Activated T-helper 1 cell treated with Interleukin-2 at 50 U/mL for 16 hours (primary cell): ENCODE measurements at places on chromosomes 13 and 19.

GRCh38 chr13:20389696-20390525 lies 135.7 kb downstream of the CRYL1 start:
- DNase-seq = no peak

DNA sequence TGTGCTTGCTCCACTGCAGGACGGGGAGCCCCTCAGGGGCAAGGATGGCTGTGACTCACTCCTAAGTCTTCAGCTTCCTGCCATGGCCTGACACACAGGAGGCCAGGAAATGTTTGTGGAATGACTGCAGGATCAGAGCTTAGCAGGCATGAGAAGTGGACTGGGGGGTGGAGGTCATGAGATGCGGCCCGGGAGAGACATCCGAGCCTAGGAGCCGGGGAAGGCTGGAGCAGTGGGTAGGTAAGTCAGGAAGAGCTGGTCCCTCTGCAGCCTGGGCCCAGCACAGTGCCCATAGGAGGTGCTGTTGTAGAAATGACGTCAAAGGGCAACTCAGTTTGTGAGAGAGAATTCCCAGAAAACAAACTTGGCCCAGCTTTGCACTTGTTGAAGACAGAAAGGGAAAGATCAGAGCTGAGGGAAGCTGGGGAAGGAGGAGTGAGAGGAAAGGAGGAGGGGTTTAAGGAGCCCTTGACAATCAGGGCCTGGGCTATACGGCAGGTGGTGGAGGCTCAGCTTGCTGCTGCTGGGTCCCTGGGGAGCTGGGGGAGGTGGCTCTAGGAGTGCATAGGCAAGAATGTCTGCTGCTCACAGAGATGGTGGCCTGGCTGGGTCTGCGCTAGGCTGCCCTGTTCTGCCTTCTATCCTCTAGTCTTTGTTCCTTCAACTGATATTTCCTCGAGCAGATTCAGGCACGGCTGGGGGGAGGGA lies 18.5 kb downstream of the POU2F2 start:
- no peak for DNase-seq

- no peak for DNase-seq
These were observed 140.3 kb upstream of the SOX1 start for GRCh38 chr13:111926501-111927180.

DNA sequence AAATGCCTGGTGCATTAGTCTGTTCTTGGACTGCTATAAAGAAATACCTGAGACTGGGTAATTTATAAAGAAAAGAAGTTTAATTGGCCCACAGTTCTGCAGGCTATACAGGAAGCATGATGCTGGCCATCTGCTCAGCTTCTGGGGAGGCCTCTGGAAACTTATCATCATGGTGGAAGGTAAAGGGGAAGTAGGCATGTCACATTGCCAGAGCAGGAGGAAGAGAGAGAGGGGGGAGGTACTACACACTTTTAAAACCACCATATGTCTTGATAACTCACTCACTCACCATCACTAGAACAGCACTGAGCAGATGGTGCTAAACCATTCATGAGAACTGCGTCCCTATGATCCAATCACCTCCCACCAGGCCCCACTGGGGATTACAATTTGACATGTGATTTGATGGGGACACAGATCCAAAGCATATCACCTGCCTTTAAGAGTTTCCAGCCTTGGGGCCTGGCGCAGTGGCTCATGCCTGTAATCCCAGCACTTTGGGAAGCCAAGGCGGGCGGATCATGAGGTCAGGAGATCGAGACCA lies 219.0 kb downstream of the KATNAL1 start:
- DNase-seq = no peak

DNA sequence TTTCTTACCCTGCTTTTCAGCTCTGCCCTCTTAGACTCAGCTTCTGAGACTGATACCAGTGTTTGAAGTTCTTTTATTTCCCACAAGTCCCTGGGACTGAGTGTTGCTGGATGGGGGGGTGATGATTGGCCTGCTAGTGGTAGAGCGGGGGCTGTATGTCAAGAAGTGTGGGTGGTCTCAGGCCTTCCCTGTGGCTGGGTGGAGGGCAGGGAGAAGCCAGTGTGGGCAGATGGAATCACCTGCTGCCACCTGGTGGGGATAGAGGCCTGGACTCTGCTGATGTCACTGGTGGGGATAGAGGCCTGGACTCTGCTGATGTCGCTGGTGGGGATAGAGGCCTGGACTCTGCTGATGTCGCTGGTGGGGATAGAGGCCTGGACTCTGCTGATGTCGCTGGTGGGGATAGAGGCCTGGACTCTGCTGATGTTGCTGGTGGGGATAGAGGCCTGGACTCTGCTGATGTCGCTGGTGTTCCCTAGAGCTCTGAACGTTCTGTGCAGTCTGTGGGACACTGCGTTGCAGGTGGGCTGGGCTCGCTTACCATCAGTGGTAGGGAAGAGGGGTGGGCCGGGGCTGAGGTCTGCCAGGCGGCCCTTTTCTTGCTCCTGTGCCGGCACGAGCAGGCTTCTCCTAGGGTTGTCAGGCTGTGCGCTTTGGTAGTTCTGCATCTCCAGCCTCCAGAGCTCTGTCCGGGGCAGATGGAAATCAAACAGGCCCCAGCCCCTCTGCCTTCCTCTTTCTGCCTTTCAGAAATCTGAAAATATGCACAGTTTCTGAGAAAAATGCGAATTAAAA lies 101.3 kb downstream of the ARHGEF7 start:
- DNase-seq = peak; percentile 8

- DNase-seq = no peak
These were observed 66.9 kb downstream of the NHLRC3 start for GRCh38 chr13:39105110-39105509.

DNA sequence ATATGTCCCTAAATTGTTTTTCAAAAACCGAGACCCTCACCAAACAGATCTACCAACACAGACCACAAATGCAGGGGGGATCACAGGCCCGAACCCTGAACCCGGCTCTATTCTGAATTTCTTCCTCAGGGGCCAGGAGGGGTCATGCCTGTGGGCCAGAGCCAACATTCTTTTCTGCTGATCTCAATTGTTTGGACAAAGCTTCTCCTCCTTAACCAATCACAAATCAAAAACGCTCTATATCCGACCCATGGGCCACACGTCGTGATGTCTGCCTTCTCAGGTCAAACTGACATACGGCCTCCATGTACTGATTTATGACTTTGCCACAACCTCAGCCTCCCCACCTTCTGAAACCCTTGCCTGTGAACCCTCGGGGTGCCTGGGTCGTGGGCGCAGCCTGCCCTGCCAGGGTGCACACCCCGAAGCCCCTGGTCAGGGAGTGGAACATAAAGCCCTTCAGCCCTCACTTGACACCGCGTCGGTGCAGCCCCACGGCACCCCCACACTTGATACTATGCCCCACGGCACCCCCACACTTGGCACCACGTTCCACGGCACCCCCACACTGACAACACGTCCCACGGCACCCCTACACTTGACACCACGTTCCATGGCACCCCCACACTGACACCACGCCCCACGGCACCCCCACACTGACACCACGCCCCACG lies 58.4 kb upstream of the C13orf46 start:
- no peak for DNase-seq

DNA sequence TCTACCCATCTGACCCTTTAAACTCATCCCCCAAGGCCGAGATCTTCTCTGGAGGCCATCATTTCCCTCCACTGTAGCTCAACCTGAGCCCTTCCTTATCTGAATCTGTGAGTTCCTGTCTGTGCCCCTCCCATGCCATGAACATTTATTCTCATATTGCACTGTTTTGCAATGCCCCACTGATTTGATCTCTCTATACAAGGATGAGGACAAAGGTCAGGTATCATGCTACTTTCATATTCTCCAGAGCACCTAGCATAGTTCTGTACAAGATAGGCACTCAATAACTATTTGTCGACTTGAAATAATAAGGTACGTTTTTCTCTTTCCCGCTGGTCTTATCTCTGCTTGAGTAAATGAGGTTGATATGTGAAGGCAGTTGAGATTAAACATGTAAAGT lies 135.5 kb downstream of the KLF5 start:
- DNase-seq = no peak
